ENCODE measurements at places on chromosomes 12 and 14.

DNA sequence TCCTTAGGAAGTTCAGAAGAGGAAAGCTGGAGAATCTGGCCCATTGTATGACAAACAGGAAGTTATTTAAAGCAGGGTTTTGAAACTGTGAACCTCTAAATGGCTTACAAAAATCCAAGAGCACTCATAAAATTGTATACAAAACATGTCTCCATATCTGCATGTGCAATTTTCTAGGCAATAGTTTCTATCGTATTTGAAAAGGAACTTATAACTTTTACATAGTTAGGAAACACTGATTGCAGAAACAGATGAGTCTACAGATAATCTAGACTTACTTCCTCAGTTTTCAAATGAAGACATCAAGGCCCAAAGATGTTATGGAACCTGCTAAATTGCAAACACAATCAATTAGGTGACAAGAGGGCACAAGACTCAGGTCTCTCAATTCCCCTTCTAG lies 53.3 kb upstream of the ETV6 start:
- no peak for DNase-seq

DNA sequence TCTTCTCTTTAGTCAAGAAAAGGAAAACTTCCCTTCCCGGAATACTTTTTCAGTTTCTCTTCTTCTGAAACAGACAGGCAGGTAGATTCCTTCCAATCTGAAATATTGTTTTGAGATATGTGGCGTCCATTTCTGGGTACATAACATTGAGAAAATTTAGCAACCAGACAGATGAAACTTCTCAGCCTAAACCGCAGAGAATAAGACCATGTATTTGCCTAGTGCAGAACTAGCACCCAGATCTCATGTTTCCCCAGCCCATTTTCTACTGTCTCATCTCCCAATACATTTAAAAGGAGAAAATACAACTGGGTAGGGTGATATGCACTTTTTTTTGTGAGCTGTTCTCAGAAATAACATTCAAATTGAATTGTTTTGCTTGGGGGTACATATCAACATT lies 6.4 kb downstream of the AVPR1A start:
- DNase-seq: no peak

DNA sequence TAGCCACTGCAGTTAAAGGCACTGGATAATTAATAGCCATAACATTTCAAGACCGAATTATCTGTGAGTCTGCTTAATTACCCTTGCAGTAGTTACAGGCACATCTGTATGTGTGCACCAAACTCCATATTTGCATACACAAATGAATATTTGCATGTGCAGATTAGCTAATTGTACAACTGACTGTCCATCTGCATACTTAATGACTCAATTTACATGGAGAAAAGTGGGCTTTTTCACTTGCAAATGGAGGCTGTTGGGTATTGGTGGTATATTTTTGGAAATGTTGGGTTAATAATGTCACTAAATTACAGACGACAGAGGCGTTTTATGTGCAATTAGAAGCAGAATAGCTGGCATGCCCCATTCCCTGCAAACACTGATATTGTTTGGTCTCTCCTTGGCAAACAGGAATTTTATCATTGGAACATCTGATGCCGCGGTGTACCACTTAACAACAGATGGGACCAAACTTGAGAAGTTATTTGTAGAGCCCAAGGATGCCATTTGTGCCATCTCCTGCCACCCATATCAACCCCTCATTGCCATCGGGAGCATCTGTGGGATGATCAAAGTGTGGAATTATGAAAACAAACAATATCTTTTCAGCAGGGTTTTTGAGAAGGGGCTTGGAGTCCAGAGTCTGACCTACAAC lies 39.6 kb downstream of the CFAP251 start:
- DNase-seq: no peak

- no peak for DNase-seq
These were observed at the start of gene RIMBP2 for GRCh38 chr12:130715998-130716968. Gene RIMBP2, minus strand, starts transcription at chr12:130716299. Its CDS starts 237,286 bp downstream, at chr12:130479013.

DNA sequence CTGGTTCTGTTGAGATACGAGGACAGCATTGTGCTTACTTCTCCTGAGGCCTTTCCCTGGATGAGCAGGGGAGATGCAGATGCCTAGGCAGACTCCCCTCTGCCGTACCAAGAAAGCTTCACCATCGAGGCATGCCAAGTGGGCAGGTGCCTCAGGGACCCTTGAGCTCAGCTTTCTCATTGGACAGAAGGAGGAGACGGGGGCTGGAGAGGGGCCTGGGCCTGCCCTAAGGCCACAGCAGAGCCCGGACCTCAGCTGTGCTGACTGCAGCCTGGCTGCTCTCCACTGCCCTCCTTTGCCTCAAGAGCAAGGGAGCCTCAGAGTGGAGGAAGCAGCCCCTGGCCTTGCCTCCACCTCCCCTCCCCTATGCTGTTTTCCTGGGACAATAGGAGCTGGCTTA lies 23.4 kb downstream of the SERPINA1 start:
- DNase-seq: no peak

- no peak for DNase-seq
These were observed 192.7 kb upstream of the DIO3 start for GRCh38 chr14:101368629-101369028.

- DNase-seq: no peak
These were observed 350.0 kb downstream of the GALC start for GRCh38 chr14:87643005-87643404.

DNA sequence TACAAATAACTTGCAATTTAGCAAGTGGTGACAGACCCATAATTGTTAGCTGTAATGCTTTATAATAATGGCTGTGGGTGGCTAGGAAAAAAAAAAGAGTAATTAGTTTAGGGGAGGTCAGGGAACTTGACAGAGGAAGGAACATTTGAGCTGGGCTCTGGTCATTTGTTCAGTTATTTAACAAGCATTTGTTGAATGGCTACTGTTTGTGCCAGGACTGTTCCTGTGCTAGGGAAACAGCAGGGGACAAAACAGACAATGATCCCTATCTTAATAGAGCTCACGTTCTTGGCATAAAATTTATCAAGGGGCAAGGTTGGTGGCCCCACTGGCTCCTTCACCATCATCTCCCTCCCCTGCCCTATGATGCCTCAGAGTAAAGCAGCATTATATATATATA lies 18.5 kb downstream of the CHST11 start:
- DNase-seq: no peak

- DNase-seq: no peak
These were observed 91.9 kb downstream of the LGMN start for GRCh38 chr14:92656306-92657081.

DNA sequence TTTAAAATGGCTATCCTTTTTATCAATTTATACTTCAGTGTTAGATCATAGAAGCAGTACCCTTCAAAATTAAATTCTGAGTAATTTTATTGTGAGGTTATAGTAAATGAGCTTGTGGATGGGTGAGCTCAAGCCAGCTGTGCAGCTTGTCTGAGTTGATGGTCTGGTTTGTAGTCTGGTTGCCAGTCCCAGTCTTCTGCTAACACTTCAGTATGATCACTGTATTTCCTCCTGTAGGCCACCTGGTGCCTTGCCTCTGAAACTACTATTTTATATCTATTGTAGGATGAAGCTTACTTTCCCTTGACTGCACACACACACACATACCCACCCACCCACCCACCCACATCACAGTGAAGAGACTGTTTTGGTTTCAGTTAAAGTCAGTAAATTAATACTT lies 496.4 kb downstream of the PCNX1 start:
- DNase-seq: no peak

DNA sequence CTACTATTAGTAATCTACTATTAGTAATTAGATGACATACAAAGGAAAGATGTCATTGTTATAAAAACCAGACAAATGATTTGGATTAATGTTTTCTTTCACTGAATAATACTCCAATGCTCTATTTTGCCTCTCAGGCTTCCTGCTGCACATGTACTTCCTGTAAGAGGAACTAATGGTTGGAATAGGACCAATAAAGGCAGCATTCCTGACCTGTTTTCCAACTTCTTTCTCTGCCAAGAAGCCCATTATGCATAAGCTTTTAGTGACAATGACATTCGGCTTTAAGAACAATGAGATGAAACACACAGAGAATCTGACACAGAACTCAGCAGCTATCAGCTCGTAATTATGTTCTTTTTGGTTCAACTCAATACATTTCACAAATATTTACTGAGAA lies 5.2 kb upstream of the C12orf56 start:
- DNase-seq: no peak

DNA sequence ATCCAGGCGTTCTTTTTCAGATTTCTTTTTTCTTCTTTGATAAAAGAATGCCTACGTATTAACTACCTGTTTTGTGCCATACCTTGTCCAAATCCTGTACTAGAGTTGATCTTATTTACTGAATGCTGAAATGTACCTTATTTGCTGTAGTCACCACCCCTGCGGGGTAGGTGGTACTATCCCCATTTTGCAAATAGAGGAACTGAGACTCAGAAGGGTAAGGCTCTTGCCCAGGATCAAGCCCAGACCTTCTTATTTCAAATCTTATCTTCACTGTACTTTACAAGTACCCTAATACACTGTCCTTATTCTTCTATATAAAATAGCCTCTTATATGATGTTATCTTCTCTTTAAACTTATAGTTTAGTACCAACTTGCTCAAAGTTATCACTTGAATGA lies 206.5 kb downstream of the SLC41A2 start:
- no peak for DNase-seq

GRCh38 chr12:82357340-82357739 lies 847 bp downstream of the CCDC59 start:
- no peak for DNase-seq

- no peak for DNase-seq
These were observed 5.7 kb downstream of the INF2 start for GRCh38 chr14:104694991-104695659.

GRCh38 chr12:121299662-121300061 lies 3.2 kb upstream of the CAMKK2 start:
- no peak for DNase-seq

DNA sequence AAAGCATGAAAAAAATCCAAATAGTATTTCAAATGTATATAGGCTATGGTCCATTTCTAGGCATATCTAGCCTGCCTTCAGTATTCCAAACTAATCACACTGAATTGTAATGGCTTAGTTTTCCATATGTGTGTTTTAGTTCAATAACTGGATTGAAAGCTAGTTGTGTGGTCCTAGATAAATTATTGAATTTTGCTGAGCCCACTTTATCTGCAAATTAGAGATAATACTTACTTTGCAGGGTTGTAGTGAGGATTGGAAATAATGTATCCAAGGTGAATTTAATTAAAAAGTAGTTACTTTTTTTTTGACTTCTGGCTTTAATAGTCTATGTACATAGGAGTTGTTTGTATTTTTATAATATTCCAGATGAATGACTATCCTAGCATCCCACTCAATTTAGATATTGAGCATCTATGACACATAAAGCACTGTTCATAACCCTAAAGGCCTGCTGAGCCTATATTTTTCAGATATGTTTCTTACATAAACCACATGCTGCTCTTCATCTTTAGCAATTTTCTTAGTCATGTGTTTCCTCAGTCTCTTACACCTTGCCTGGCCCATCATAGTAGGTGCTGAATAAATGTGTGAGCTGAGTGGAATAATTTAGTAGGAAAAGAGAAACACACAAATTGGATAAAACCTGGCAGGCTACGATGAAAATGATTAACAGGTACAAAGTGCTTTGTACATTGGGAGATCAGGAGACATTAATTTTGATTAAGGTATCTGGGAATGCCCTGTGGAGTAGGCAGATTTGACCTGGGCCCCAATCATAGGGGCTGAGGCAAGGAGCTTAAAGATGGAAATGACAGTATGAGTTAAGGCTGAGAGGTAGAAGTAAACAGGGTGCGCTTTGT lies 1.1 kb upstream of the ATP23 start:
- peak; percentile 9 for DNase-seq

- DNase-seq: no peak
These were observed 22.3 kb downstream of the SART3 start for GRCh38 chr12:108538616-108539195.

DNA sequence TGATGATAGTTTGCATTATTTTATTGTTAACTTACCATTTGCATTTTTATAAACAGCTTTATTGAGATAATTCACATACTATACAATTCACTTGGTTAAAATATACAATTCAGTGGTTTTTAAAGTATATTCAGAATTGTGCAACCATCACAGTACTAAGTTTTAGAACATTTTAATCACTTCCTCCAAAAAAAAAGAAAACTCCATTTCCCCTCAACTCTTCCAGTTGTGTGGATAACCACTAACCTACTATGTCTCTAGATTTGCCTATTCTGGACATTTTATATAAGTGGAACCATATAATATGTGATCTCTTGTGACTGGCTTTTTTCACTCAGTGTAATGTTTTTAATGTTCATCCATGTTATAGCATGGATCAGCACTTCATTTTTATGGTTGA lies 41.3 kb downstream of the WNK1 start:
- DNase-seq: no peak

- DNase-seq: no peak
These were observed 1.4 kb upstream of the TRMT61A start for GRCh38 chr14:103527408-103528145.
